ENCODE measurements at places on chromosomes 6 and 20.

- no peak for DNase-seq
Measured at GRCh38 chr20:4508773-4509172, 212.9 kb upstream of the PRND start.

GRCh38 chr20:11912659-11913415 is 4.9 kb upstream of the BTBD3 start:
- no peak for DNase-seq

DNA sequence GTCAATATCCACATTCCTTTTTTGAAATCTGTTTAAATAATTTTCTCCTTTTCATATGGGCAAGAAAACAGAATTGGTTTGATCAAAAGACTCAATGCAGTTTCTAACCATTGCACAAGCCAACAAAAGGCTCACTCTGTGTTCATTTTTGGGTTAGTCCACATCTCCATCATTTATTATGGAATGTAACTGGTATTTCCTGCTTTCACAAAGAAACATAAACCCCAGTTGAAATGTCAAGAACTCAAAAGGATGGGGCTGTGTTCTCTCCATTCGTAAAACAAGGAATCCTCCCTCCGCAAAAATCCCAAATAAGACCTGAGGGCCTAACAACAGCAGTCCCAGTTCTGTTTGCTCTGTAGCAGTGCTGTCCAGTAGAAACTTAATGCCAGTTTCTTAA is 420.9 kb downstream of the GJA1 start:
- DNase-seq = no peak

DNA sequence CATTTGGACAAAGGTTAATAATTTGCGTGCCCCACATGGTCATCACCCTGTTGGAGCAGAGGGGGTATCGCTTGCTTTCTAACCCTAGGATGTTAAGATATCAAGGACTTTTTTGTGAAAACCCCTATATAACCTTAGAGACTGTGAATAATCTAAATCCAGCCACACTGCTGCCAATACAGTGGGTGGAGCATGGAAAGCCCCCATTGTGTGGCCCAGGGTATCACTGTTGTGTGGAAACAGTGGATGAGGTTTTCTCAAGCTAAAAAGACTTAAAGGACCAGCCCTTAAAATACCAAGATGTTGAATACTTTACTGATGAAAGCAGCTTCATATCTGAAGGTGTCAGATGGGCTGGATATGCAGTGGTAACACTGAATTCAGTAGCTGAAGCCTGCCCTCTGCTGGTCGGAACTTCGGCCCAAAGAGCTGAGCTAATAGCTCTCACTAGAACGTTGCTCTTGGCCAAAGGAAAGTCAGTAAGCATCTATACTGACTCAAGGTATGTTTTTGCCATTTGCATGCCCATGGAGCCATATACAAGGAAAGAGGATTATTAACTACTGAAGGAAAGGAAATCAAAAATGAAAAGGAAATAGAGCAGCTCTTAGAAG is 695.2 kb downstream of the PHF3 start:
- DNase-seq = no peak

DNA sequence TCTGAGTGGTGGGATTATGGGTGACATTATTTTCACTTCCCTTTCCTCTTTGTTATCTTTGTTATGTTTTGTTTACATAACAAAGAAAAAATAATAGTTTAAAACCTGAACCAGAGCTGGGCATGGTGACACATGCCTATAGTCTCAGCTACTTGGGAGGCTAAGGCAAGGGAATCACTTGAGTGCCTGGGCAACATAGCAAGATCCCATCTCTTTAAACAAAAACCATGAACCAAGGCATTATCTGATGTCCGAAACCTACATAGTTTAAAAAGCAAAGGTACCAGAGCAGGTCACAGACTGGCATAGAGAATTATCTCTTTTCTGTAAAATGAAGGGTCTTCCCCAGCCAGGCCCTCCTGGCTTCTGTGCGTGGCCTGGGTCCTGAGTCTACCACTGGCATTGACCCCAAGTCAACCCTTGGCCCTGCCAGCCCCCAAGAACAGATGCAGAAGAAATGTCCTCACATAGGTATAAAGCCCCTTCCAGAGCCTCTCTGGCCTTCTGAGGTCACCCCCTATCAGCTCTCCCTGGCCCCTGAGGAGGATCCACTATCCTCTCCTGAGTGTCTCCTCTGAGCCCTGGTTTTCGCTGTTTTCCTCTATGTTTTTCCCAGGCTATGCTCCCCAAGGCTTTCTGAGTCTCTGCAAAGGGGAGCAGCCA is 81.3 kb downstream of the TRERF1 start:
- DNase-seq = no peak

DNA sequence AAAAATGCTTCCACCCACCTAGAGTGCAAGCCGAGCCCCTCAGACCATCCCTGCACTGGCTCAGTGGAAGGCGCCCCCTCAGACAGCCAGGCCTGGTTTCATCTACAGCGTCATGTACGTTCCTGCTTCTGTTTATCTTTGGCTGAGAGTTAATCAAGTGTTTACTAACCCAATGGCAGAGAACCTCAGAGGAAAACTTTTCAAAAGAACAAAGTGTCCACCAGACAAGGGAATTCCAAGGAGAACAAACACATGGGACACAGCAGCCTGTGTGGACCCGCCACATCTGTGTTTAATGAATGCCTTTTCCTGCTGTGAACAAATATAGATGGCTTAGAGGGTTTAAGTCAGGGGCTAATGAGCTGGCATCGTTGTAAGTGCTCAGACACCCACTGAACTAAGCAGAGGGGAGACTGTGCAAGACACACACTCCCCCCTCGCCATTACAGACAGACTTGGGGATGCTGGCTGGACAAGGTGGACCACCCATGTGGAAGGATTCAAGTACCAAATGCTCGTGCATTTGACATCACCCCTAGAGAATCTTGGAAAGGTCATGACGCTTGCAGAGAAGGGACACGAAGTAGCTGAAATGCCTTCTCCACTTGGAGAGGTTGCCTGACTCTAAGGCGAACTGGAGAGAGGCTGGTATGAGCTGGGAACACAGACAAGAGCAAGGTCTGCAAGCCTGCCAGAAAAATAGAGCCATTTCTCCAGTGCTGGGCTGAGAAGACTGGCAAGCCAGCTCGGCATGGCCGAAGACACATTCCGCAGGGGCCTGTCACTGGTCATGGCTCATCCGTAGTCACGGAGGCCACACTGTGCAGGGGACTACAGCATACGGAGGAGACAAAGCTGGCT is 53.5 kb upstream of the NXT1 start:
- no peak for DNase-seq

GRCh38 chr6:95127261-95127660 is 450.1 kb upstream of the MANEA start:
- DNase-seq = no peak

DNA sequence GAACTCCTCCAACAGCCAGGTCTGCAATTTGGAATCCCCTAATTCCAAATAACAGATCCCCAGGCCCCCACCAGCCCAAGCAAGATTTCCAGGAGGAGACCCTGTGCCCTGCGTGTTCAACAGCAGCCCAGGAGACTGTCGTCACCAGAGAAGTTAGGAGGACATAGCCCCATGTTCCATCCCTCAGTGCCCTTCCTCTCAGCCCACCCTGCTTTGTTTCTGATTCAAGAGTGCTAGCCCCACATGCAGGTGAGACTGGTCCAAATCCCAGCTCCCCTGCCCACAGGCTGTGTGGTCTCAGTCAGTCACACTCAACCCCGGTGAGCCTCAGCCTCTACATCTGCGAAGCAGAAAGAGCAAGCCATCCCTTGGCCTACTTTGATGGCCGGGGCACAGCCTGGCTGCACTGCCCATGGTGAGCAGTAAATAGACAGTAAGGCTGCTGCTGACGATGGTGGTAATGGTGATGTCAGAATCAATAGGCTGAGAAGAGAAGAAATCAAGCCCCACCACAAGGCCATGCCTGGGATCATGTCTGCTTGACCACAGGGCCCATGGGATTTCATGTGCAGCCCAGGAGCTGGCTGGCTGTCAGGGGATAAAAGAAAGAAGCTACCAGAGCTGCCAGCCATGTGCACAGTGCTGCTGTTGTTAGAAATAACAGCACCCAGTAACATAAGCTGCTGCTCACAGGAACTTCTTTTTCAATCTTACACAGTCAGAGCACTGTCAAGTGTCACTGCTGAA is 51.5 kb upstream of the NXT1 start:
- DNase-seq = no peak

GRCh38 chr20:11755071-11755841 is 162.4 kb upstream of the BTBD3 start:
- DNase-seq = no peak

DNA sequence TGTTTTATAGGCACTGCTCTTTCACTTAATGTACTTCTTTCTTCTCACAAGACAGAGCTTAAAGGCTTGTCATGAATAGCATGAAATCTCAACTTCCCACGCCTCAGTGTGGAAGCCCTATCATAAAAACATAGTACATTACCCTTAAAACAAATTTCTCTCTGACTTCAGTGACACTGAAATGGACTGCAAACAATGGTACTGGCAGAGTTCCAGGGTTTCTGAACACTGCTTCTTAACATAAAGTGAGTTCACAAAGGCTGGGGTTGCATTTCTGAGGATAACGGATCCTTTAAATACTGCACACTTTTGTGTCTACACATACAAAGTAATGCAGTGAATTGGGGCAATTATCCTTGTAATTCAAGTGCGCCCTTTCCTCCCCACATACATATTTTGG is 32.3 kb upstream of the PLEKHG1 start:
- DNase-seq = no peak

DNA sequence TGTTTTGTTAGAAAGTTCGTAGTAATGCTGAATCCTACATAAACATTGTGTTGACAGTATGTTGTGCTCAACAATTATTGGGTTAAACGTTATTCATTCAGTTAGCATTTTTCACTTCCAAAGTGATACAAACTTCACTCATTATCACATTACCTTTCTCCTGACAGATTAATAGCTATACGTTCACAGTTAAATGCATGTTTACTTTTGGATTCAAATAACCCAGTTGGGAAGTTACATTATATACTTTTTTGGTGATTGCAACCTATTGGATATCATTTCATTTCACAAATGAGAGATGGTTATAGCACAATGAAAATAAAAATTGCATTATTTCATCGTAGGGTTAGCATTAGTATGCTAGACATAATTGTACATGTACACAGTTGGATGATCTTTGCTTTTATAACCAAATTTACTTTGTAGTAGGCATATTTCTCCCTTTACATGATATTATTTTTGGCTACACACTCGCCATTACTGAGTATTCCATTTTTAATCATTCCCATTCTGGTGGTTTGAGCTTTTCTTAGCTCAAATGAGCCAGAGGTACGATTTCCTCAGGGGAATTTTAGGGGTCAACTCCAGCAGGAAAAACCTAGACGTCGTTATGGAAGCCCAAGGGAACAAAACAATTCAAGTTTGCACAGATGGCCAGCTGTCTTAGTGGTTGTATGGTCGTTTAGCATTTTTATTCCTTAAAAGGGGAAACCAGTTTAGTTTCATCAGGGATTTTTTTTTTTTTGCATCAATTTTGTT is 2.1 kb upstream of the HIVEP1 start:
- no peak for DNase-seq

DNA sequence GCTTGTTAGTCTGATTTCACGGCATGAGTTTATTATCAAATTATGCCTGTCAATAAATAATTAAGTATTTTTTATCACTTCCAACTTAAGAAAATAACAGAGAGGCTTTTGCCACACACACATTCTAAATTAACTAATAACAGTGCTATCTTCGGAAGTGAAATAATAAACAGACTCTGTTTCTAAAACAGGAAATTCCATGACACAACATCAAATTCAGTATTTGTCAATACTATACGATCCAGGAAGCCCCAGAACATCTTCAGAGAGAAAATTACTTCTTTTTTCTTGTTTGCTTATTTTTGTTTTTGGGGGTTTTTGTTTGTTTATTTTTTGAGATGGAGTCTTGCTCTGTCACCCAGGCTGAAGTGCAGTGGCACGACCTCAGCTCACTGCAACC is 150.7 kb upstream of the PRDM1 start:
- DNase-seq = no peak

- DNase-seq = no peak
Measured at GRCh38 chr20:41306061-41306727, 11.3 kb downstream of the ZHX3 start.

DNA sequence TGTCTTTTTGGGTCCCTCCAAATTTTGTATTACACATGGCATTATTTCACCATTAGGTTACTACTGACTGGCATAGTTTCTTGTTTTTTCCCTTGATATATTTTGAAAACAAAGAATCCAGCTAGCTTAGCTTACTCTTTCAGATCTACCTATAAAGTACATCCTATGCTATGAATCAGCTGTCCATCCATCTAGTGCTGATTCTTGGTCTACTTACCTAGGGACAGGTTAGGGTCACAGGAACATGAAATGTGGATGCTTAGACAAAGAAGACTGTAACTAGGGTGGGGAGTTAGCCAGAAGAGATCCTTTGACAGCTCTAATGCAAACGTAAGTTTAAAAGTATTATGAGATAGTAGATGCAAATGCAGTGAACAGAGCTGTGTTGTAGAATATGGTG is 91.7 kb downstream of the NKAIN2 start:
- no peak for DNase-seq

DNA sequence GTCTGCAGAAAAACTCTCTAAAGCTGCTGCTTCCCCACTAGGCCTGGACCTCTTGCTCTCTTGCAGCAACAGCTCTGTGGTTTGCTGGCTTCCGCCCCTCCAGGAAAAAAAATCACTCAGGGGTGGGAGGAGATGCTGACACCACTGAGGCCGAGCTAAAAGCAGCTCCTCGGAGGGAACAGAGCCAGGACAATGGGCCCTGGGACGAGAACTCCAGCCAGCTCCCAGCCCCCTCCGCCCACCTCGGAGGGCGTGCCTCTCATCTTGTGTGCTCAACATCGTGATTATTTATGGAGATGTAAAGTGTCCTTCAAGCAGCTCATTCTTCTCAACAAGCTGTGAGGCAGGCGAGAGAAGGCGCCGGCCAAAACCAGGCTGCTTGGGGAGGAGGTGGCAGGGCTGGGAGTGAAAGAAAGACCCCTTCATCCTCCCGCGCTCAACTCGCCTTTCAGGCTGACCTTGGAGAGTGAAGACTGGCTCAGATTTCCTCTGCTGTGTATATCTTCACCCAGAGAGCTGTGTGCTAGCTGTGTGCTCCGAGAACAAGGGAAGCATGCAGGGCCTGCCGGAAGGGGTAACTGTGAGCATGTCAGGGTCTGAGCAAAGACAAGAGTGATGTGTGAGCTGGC is 53.5 kb upstream of the LRFN2 start:
- no peak for DNase-seq

- DNase-seq = no peak
Measured at GRCh38 chr6:37840940-37841300, 21.4 kb downstream of the ZFAND3 start.

- no peak for DNase-seq
Measured at GRCh38 chr6:72890233-72890632, 268.4 kb downstream of the KCNQ5 start.

DNA sequence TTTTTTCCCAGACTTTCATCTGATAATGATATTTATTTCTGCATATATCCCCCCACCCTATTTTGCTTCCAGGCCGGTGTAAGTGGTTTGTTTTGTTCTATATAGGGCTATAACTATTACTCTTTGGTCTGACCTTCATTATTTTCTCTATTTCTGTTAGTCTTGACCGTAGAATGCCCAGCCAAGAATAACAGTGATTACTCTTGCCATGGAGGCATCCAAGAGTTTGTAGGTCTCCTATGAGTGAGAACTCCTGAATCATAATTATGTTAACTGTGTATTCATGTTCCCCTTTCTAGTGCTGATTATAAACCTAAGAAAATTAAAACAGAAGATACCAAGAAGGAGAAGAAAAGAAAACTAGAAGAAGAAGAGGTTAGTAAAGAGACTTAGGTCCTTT is 52.2 kb downstream of the TOP1 start:
- DNase-seq = no peak
